GF-D8 (cell line): ENCODE measurements at places on chromosomes 13 and 19.

GRCh38 chr13:71830323-71830722 lies 36.7 kb downstream of the DACH1 start:
- peak; percentile 75 for DNase-seq

DNA sequence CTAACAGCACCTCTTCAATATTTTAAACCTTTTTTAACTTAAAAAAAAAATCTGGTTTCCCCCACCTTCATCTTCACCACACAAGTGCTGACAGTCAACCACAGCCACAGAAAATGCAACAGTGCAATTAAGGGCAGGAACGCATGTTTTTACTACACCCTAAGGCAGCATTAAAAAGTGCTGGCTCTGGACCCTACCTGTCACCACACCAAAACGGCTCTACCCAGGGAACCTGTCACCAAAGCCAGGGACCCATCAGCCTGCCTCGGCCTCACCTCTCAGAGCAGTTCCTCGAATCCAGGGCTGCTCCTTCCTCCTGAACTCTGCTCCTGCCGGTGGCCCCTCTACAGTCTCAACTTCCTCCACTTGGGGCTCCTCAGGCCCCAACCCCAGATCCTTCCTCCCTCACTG lies 22.5 kb upstream of the SLC35E1 start:
- no peak for DNase-seq

DNA sequence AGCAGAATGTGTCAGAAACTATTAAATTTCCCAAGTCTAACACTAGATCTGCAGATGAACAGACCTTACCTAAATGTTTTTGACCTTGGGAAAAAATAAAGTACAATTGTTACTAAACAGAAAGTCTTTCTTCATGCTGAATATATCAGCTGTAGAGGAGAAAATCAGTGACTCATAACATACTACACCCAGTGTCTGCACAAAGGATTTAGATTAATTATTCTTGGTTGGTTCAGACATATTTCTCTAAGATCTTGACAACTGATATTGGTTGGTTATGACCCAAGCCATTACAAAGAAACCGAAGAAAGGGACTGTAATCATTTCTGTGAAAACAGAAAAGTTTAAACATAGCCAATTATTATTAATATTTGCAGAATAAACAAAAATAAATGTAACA lies 225.1 kb downstream of the HS6ST3 start:
- DNase-seq = no peak

DNA sequence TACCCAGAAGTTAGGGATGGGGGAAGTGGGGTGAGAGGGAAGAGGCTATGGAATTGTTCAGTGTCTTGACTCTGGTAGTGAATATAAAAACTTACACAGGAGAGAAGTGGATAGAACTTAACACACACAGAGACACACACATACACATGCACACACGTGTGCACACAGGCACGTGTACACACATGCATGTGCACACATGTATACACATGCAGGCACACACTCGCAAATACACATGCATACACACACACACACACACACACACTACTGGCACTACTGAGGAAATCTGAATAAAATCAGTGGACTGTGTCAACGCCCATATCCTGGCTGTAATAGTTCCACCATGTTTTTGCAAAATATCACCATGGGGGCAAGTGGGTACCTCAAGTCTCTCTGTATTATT lies 107.9 kb downstream of the IRS2 start:
- no peak for DNase-seq

GRCh38 chr19:19119325-19120237 lies 18.7 kb downstream of the TMEM161A start:
- DNase-seq = no peak

GRCh38 chr13:104854698-104855097 lies 1680.8 kb downstream of the EFNB2 start:
- DNase-seq = no peak

GRCh38 chr13:45055198-45055901 lies 65.0 kb upstream of the GTF2F2 start:
- no peak for DNase-seq

GRCh38 chr19:7742575-7742974 lies 4.8 kb downstream of the CD209 start:
- DNase-seq = no peak

DNA sequence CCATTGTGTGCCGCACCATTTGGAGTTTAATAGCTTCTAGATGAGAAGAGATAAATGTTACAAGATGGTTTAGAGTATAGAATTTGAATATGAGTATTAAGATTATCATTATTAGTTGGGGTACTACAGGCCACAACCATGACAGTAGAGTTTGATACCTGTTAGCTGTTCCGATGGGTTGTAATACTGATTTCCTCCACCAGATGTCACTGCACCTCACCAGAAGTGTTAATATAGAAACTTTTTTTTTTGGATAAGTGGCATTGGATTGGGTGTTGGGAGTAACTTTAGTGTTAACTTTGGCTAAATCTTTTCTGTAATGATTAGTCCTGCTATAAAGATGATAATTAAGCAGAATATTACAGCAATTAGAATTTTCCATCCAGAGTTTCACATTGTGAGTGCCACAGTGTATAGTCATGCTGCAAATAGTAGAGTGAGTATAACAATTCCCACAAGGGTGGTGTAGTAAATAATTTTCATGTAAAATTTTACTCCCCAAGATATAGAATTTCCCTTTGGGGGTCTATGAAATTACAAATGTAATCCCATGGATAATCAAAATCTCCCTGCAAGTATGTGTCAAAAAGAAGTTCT lies 56.3 kb downstream of the PSG3 start:
- DNase-seq = no peak

GRCh38 chr19:42114412-42114811 lies 17.8 kb downstream of the POU2F2 start:
- DNase-seq = no peak

DNA sequence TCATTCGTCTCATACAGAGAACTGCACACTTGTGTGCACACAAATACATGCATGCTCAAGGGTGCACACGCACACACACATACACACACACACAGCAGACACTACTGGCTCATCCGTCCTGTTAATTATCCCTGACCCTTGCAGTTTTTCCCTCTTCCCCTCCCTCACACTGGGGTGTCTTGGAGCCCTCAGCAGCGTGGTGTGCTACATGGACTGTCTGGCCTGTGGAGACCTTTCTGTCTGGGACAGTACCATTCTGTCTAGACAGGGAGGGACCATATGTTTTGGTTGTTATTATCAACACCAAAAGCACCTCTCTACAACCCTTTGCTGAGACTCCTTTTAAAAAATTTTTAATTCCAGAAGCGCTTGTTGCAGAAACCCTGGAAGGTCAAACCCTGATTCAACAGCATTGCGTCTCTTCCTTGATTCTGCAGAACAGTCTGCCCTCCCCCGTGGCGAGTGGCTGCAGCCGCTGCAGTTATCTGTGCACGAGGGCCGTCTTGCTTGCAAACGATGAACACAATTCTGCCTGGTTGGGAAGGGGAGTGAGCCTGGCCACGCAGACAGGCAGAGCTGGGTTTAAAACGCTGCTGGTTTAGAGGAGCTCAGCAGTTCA lies 374.0 kb downstream of the IRS2 start:
- DNase-seq = peak; percentile 66

DNA sequence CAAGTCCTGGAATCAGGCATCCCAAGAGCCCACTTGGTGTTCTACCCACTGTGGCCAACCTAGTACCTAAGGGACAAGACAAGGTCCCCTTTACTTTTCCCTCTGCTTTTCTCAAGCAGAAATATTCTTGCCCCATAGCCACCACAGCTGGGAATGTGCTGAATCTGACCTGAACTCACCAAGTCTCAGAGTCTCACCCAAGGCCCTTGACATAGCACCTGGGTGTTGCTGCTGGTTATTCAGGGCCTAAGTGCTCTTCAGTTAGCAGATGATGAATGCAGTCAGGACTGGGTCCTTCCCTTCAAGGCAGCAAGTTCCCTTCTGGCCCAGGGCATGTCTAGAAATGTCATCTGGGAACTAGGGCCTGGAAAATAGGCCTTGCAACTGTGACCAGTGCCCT lies 201.8 kb upstream of the SERP2 start:
- no peak for DNase-seq

DNA sequence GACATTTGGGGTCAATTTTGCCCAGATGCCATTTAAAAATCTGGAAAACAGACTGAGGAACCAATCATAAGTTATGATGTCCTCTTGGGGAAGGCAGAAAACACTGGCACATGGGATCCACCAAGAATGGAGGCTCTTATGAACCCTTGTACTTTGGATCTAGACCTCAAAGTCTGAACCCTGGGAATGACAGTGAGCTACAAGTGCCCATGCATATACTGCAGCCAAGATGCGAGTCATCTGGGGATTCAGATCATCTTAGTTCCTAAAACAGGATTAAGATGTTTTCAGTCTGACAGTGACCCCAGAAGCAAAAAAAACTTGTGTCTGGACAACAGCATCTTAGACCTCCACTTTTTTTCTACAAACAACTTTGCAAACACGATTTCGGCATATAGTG lies 100.2 kb upstream of the SIAH3 start:
- DNase-seq = no peak

DNA sequence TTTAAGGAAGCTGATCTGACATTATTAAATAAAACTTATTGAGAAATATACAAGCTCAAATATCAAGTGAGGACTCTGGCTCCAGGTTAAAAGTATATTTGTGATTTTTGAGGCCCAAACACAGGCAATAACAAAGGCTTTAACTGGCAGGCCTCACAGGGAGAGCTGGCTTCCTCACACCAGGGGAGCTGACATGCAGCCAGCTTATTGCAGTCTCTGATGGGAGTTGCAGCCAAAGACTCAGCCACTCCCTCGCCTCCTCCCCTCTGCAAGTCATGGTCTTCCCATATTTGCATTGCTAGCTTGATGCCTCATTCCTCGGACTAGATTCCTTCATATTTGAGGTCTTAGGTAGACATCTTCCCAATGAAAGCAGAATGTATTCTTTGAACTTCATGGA lies 647.1 kb upstream of the SLITRK6 start:
- no peak for DNase-seq

GRCh38 chr13:113548778-113549621 lies 35.6 kb upstream of the TFDP1 start:
- DNase-seq = no peak

GRCh38 chr13:71312923-71313322 lies 554.1 kb downstream of the DACH1 start:
- DNase-seq = no peak

DNA sequence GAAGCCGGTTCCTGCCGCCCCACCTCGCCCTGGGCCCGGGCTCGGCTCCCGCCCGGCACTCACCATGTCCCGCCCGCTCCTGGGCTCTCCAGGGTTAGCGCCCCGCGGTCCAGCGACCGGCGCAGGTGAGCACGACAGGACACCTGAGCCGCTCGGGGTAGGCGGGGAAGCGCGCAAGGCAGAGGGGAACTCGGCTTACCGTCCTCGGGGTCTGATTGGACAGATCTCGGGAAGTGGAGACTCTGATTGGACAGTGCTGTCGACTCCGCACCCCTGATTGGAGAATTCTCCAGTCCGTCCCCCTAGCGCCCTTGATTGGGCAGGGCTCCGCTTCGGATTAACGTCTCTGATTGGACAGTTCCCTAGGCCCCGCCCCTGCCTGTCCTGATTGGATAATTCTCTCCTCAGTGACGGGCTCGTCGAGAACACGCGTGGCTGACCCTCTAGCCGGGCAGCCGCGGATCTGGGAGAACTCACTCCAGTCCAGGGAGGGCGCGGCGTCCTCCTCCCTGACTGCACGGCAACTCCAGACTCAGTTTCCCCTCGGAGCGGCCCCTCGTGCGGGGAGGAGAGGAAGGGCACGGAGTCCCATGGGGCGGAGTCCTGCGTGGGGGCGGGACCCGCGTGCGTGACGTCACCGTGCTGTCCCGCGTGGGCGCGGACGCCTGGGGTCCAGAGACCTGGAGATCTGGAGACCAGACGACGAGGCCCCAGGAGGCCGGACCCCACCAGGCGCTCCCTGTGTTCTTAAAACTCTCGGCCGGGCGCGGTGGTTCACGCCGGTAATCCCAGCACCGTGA lies at the start of gene ZNF77:
ZNF77 (minus strand) TSS at position 197 of the 800 bp plus-strand sequence; CDS start at position 66, 131 bp downstream.
- peak; percentile 93 for DNase-seq

DNA sequence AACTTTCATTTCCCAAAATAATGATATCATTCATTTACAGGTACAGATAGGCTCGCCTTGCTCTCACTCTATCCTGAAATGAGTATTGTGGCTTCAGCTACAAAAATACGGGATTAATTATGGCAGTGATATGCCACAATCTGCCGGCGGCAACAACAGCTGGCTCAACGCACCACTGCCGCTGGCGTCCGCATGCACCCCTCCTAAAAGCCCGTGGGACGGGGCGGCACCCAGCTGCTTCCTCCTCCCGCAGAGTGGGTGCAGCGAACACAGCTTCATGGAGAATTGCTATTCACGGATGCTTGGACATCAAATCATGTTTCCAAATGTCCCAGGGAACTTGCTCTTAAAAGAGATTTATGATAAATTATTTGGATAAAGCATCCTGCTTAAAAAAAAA lies 266.8 kb downstream of the TEX29 start:
- no peak for DNase-seq

- no peak for DNase-seq
These were observed 257.4 kb downstream of the TDRD3 start for GRCh38 chr13:60654415-60654814.

DNA sequence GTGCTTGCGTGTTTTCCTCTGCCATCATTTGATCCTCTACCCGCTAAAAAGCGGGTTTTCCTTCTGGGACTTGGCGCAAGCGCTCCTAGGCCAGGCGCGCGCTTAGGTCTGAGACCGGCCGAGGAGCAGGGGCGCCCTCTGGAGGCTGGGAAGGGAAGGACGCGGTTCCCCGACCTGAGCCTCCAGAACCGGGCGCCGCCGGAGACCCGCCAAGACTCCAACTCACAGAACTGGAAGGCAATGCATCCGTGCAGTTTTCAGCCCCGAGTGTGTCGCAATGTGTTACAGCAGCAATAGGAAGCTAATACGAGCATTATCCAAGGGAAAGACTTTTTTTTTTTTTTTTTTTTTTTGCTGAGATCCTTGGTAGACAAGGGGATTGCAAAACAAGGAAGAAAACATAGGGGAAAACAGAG lies 190.9 kb downstream of the COL4A1 start:
- DNase-seq = no peak

- no peak for DNase-seq
These were observed 139.9 kb upstream of the PCDH9 start for GRCh38 chr13:67369895-67370660.

- DNase-seq = no peak
These were observed 5.3 kb upstream of the HCN2 start for GRCh38 chr19:584240-585001.

GRCh38 chr19:14146789-14147216 lies 10.4 kb upstream of the ASF1B start:
- no peak for DNase-seq

DNA sequence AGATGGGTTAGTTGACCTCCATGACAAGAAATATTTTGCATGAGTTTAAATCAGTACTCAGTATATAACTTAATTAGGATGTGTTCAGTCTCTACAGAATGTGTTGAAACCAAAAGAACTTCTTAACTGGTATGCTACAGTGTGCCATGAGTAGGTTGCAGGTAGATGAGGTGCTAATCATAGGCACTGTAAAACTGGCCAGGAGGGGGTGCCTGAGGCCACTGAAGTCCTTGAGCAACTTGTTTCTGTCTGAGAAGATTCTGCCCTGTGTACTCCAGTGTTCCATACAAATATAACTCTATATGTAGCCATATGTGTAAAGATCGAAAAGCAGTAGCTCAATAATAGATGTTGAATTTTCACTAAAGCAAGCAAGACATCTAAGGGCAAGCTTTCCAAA lies 549.2 kb upstream of the KLF12 start:
- DNase-seq = no peak

GRCh38 chr19:56637976-56638555 lies 4.9 kb upstream of the SMIM17 start:
- DNase-seq = no peak

GRCh38 chr13:98542568-98543377 lies 34.1 kb downstream of the STK24 start:
- DNase-seq = peak; percentile 56
